Mucosa of gallbladder (tissue), 1 donor: ENCODE measurements at places on chromosomes 1 and 21.

DNA sequence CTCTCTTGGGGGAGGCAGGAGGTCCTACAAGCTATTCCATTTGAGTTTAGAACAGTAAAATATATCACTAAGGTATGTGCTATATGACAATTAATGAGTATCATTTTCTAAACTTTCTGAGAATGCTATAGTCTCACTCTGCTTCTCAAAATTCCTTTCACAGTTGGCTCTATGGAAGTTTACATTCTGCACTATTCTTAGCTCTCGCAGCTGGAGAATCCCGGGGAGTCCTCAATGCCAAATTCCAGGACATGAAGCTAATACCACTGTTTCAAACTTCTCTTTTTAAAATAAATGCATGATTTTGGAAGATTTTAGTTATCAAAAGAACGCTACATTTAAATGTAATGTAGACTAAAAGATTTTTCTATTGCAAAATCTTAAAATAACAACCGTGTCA lies 22.4 kb upstream of the PALMD start:
- DNase-seq: no peak

DNA sequence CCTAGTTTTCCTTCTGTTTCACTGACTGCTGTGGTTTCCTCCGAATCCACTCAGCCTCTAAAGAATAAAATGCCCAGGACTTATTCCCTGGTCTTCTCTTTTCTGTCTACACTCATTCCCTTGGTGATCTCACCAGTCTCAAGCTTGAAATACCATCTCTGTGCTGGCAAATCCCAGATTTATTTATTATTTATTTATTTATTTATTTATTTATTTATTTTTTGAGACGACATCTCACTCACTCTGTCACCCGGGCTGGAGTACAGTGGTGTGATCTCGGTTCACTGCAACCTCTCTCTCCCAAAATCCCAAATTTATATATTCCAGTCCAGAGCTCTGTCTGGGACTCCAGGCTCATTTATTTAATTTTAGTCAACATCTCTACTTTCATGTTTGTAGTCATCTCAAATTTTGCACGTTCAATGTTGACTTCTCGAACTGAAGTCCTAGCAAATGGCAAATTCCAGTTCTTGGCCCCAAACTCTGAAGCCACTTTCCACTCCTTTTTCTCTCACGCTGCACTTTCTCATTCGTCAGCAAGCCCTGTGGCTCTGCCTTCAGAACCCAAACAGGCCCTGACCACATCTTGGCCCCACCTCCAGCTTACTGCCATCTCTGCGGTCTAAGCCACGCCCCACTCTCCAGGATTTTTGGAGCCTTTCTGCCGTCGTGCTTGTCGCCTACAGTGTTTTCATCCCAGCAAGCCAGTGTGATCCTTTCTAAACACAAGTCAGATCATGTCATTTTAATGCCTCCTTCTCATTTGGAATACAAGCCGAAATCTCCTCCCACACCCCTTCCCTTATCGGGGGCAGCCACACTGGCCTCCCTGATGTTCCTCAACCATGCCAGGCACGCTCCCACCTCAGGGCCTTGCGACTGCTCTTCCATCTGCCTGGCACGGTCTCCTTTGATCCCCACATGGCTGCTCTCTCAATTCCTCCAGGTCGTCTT lies 14.2 kb upstream of the TENT5B start:
- peak; percentile 40 for DNase-seq

DNA sequence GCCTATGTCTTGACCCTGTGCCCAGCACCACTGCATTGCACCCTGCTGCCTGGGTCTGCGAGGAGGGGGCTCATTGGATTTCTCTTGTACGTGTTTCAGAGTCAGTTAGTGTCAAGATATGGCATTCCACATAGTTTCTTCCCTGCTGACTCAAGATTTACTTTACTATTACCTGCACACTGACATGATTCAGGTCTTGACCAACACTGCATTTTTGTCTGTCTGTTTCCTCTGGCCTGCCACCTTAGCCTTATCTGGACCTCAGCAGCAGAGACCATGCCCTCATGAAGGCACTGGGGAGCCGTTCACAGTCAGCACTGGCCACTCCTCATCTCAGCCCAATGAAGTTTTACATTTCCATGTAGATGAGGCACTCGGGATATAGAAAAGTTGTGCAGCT lies 155.4 kb downstream of the DHRS3 start:
- no peak for DNase-seq

DNA sequence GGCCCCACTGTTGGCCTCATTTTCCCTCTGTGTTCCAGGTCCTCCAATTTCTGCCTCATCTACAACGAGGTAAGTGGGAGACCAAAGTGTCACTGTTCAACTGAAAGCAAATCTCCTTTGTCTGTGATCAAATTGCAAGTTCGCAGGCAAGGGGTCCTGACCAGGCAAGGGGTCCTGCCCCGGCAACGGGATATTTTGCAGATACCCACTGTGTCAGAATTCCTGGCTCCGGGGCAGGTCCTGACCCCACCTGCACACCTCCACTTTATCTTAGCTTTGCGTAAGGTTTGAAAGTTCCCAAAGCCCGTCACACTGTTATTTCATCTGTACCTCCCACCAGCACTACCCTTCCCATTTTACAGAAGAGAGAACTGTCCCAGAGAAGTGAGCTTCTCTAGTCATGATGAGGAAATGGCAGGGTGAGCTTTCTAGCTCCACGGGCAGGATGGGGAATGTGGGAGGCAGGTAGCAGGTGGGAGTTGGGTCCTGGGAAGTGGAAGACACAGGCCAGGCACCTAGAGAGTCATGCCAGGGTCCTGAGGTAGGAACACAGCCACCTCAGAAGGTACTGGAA lies 32.0 kb upstream of the CSF1 start:
- DNase-seq: no peak

GRCh38 chr1:4797016-4797410 lies 142.6 kb downstream of the AJAP1 start:
- DNase-seq: no peak

DNA sequence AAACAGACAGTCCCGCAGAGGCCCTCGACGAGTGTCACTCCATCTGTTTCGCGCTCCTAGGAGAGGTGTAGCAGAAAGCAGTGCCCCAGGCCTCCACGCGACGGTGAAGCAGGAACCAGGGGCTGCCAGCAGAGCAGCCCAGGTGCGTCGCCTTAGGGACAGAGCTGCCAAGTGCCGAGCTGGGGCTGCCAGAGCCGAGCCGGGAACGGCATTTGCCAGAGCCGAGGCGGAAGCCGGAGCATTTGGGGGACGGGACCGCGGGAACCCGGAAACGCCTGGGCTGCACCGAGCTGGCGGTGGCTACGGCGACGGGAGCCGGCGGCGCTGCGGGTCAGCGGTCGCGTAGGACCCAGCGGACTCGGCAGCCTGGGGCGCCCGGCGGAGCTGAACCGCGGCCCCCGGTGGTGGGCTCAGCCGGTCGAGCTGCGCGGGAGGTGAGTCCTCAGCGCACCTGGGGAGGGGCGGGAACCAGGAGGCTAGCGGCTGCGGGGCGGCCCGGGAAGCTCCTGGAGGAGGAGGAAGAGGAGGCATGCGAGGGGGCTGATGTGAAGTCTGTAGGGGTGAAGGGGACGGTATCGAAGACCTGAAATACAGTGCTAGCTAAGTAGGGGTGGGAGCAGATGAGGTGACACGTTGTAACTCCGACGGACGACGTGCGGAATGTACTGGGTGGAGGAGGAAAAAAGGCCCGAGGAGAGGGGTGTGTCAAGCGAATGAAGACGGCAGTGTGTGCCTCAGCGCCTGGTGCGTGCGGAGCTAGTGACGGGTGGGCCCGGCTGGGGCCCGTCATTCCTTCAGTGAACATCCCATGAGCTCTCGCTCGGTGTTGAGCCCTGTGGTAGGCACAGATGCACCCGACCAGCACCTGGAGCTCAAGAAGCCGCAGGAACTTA lies at the start of gene SLC35A3:
Gene SLC35A3 (plus strand): TSS at position 268 of the 893 bp plus-strand sequence. CDS start 23,559 bp downstream, outside the sequence.
- peak; percentile 78 for DNase-seq

DNA sequence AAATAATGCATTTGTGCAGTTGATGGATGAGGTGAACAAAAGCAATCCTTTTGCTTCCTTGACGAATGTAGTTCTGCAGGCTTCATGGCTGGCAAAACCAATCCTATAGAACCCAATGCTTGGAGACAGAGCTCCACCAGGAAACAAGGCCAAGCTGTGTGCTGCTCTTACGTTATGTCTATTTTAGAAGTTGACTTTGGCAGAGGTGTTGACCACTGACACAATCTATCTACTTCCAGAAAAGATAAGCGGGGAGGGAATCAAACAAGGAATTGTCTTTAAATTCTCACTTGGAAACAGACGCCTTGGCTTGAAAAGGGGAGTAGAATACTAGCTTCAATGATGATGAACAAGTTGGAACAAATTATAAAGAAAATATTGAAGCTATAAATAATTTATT lies 211.2 kb downstream of the SETD4 start:
- no peak for DNase-seq

DNA sequence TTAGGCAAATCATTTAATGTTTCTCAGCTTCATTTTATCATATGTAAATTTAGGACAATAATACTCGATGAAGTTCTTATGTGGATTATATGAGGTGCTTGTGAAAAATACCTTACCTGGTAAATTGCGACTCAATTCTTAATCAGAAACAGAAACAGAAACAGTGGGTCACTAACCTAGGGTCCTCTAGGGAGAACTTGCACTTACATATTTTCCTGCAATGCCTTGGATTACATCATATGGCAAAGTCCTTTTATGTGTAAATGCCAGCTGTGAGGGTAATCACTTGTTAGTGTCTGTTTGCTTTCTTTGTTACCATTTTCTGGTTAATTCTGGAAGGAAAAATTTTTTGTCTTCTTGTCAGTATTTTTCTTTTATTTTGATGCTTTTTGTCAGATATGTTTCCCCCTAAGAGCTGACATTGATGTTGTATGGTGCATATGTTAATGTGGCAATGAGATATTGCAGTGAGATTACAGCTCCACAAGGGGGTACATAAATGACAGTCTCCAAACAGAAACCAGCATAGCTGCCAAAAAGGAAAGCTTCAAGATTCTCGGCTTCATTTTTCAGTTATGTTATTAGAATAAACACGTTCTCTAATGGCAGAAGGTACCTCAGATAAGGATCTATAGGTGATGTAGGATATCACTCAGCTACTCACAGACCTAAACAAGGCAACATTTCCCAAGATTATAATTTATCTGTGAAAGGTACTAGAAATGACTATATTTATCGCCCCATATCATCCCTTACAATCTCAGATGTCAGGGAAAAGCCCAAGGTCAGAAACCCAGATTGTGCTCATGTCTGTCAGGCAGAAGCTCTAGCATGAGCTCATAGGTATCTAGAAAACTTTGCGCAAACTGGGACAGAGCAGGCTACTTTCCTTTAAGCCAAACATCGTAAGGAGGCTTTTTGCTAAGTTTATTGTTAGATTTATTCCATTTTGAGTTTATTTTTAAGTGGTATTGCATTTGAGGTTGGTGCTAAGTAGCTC lies 119.9 kb downstream of the FASLG start:
- no peak for DNase-seq

GRCh38 chr1:155889566-155889965 lies 21.6 kb downstream of the RIT1 start:
- no peak for DNase-seq
